ENCODE measurements at places on chromosomes 11 and 22. TPM values are rescaled to one million over a fixed set of nuclear protein-coding genes. Genes with fewer than 3 reads are reported as not detected.

Gene C11orf86
- total RNA-seq: not detected

Gene TEX54
- not detected for total RNA-seq

Gene IFT27
- 31.2 TPM for total RNA-seq

Gene PTH
- total RNA-seq: not detected

Gene FEN1
- 5.8 TPM for total RNA-seq

Gene DGCR6
- 13.9 TPM for total RNA-seq

Gene GPR152
- not detected for total RNA-seq

- no peak for DNase-seq
Observed at GRCh38 chr22:28855355-28856094, 27.8 kb upstream of the ZNRF3 start.

- no peak for DNase-seq
Observed at GRCh38 chr11:61841636-61842527, 13.8 kb downstream of the FADS2 start.

DNA sequence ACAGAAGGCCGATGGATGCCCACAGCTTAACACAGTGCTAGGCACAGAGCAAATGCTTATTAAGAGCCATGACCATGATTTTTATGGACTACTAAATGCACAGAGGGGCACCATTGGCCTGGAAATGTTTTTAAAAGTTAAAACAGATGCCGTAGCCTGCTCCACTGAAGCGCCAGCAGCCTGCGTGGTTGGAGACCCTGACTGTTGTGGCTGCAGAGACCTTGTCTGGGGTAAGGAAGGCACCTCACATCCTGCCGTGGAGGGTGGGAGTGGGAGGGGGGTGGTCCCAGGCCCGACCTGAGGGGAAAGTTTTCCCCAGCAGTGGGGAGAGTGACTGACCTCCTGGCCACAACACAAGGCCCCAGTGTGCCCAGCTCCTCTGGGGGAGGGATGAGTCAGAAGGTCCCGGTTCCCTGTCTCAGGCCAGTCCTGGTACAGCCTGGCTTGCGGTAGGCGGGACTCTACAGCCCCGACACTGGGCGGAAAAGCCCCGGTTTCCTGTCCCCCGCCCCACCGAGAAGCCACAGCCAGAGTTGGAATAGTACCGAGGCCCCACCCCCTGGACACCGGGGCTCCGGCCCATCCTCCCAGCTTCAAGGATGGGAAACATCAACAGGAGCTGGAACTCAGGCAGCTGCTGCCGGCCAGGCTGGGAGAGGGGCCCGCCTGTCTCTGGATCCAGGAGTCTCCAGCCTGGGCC is 7.0 kb downstream of the CHST1 start:
- peak; percentile 85 for DNase-seq

DNA sequence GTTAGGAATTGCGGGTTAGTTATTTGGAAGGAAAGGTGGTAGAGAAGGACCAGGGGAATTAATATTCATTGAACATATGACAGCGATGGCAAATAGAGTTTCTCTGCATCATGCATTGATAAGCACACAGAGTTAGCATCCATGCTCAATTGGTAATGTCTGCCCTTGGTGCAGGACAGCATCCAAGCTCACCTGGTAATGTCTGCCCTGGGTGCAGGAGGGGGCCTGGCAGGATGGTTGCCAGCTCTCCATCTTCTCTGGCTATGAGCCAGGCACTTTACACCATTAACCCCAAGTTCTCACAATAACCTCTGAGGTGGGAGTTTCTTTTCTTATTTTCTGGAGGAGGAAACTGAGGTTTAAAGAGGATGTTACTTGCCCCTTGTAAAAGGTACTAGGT is 50.4 kb upstream of the RBFOX2 start:
- DNase-seq: no peak

- no peak for DNase-seq
Observed at GRCh38 chr11:21895686-21896085, 297.2 kb upstream of the ANO5 start.

GRCh38 chr11:33944693-33945424 is 53.0 kb upstream of the LMO2 start:
- no peak for DNase-seq

GRCh38 chr11:70739811-70740487 is 341.6 kb downstream of the CTTN start:
- no peak for DNase-seq

GRCh38 chr11:12769834-12770345 is 95.7 kb downstream of the TEAD1 start:
- DNase-seq: no peak

DNA sequence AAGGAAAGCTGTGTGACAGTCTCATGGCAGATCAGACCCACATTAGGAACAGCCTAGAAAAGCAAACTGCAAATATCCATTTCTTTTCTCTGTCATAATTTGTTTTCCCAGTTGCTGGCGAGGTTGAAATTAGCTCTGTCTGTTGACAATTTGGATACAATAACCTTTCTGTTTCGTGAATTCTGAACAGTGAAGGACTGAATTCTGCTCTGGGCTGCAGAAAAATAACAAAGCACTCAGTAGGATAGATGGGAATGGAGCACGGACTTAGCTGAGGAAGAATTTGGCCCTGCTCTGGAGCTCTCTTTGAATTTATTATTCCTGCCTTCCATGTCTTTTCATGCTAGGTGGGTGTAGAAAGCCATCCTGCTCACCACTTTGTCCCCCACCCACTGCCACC is 140.3 kb downstream of the RRAS2 start:
- no peak for DNase-seq

DNA sequence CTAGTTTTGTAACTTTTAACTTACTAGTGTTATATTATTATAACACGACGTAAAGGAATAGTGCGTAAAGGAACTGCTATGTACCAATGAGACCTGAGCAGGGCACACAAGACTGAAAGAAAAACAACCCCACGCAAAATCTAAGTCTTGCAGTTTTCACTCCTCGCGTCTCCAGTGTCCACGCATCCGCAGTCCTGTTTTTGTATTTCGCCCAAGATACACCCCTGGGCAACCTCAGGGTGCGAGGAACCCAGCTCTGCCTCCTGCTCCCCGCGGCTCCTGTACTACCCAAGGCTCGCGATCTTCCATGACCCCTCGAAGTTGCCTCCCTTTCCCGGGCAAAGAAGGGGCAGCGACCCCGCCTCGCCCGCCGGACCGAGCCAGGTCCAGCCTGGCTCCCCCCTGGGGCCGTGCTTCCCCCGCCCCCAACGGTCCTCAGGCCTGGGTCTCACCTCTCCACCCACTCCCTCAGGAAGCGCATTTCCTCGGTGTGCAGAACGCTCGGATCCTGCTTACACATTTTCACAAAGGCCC is 393 bp downstream of the ST13 start:
- DNase-seq: peak; percentile 33

DNA sequence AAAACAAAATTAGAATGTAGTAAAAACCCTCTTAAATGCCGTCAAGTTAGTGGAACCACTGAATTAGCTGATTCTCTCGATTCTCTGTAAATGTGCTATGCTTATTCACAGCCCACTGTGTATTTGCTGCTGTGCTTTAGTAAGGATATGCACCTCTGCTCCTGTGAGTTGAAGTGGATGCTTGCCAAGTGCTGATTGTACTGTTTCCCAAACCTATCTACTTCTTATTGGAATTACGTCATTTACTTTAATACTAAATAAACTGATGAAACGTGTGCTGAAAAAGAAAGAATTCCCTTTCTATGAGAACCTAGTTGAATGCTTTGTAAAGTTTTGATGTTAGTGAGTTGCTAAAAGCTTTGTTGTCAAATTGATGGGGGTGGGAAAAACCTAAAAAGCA is 158.4 kb downstream of the LRRC4C start:
- DNase-seq: no peak

GRCh38 chr11:107014871-107015270 is 3.4 kb downstream of the GUCY1A2 start:
- DNase-seq: no peak

DNA sequence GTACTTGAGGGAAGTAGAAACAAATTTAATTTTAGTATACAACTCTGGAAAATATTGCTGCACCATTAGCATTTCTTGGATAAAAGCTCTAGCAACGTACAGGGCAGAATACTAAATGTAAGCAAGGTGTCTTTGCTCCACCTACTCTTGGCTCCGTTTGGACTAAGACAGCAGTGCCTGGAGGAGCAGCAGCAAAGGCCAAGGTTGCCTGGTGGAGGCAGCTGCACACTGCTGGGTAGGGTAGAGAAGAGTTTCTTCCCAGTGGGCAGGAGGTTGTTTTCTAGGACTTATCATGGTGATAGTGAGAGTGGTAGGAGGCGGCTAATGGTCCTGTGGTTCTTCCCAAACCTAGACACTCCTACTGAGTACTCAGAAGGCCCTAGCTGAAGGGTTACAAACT is 2.2 kb upstream of the OR8D4 start:
- DNase-seq: no peak

- DNase-seq: no peak
Observed at GRCh38 chr11:35057926-35058668, 80.9 kb upstream of the CD44 start.

DNA sequence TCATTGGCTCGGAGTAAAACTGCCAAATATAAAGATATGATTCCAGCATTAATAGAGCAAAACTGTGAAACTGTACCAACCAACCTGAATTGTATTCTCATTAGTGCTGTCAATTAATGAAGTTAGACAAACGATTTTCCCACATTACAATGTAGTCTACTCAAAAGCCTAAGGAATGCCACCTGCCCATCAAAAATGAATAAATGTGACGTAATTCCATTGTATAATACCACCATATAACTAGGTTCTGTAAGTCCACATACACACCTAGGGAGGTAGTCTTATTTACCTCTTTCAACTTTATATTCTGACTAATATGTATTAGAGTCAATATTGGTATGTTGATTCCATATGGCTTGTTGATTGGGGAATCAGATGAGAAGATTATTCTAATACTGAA is 76.2 kb downstream of the FAM76B start:
- no peak for DNase-seq
